ENCODE measurements at places on chromosomes 7 and 10. TPM values are rescaled to one million over a fixed set of nuclear protein-coding genes. Genes with fewer than 3 reads are reported as not detected.

LAMB4 gene
- under 0.01 TPM for total RNA-seq

MRPS24 gene
- 75.0 TPM for total RNA-seq

PDE6C gene
- total RNA-seq = not detected

NME8 gene
- total RNA-seq = not detected

NPTX2 gene
- 5.4 TPM for total RNA-seq

TRIP6 gene
- total RNA-seq = 43.1 TPM

SEMA3E gene
- 0.38 TPM for total RNA-seq

CRPPA gene
- 2.0 TPM for total RNA-seq

SEMA3A gene
- total RNA-seq = 81.9 TPM

MACC1 gene
- 1.1 TPM for total RNA-seq

ZNF853 gene
- total RNA-seq = 0.19 TPM

SND1 gene
- 208 TPM for total RNA-seq

TAC1 gene
- total RNA-seq = not detected

ZP3 gene
- 1.2 TPM for total RNA-seq

ETV1 gene
- 14.1 TPM for total RNA-seq

SGCE gene
- 166 TPM for total RNA-seq

BAIAP2L1 gene
- 3.1 TPM for total RNA-seq

STEAP2 gene
- total RNA-seq = 36.9 TPM

HOXA1 gene
- total RNA-seq = not detected

TMEM270 gene
- total RNA-seq = not detected

TMEM229A gene
- total RNA-seq = not detected

SMARCD3 gene
- total RNA-seq = 30.3 TPM

SPDYE11 gene
- not detected for total RNA-seq

SEMA3D gene
- total RNA-seq = 7.0 TPM

EN2 gene
- not detected for total RNA-seq

ABCB8 gene
- total RNA-seq = 26.5 TPM

NKX2-3 gene
- not detected for total RNA-seq

GPR141 gene
- total RNA-seq = not detected

PDCD11 gene
- total RNA-seq = 30.2 TPM

BEND7 gene
- total RNA-seq = 0.58 TPM

PIK3AP1 gene
- 0.85 TPM for total RNA-seq

RPEL1 gene
- 0.19 TPM for total RNA-seq

AZGP1 gene
- not detected for total RNA-seq

CAMK1D gene
- total RNA-seq = 2.8 TPM

GPR85 gene
- 0.56 TPM for total RNA-seq

ACHE gene
- under 0.01 TPM for total RNA-seq

ZNF804B gene
- not detected for total RNA-seq

PHTF2 gene
- total RNA-seq = 24.8 TPM

SRRM3 gene
- total RNA-seq = 0.56 TPM

ASIC3 gene
- total RNA-seq = under 0.01 TPM

AGAP6 gene
- total RNA-seq = 2.5 TPM

LRRC18 gene
- not detected for total RNA-seq

PSD gene
- 4.2 TPM for total RNA-seq

ABI1 gene
- total RNA-seq = 25.9 TPM

NUTM2B gene
- 0.28 TPM for total RNA-seq

MEOX2 gene
- total RNA-seq = 43.3 TPM

BMS1 gene
- 15.8 TPM for total RNA-seq

CFAP69 gene
- 1.2 TPM for total RNA-seq

NODAL gene
- total RNA-seq = not detected

RGR gene
- total RNA-seq = not detected

BRI3 gene
- 29.0 TPM for total RNA-seq

CTNNA3 gene
- under 0.01 TPM for total RNA-seq

LIPN gene
- total RNA-seq = not detected

SFTPD gene
- not detected for total RNA-seq

ABCA13 gene
- 0.56 TPM for total RNA-seq

SLC26A5 gene
- not detected for total RNA-seq
